ENCODE measurements at places on chromosomes 2 and 18. TPM values are rescaled to one million over a fixed set of nuclear protein-coding genes. Genes with fewer than 3 reads are reported as not detected.

DNA sequence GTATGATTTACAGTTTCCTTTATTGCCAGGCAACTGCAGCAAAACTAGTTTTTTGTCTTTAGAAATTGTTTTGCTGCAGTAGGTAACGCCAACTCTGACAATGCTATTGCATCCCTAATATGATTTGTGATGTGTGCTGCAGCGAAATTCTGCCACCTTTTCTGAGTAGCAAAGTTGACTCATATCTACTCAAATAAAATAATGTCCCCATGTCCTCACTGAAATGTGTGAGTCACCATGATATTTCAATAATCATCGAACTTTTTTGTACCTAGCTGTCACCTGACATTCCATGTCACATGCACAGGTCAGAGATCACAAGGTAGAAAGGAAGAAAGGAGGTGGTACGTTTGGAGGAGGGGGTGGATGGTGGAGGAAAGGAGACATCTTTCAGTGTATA is 205.0 kb downstream of the RAD51AP2 start:
- DNase-seq = no peak

The FBXO15 gene
- 2.1 TPM for total RNA-seq

GRCh38 chr2:134334542-134335353 is 80.9 kb downstream of the MGAT5 start:
- no peak for DNase-seq

DNA sequence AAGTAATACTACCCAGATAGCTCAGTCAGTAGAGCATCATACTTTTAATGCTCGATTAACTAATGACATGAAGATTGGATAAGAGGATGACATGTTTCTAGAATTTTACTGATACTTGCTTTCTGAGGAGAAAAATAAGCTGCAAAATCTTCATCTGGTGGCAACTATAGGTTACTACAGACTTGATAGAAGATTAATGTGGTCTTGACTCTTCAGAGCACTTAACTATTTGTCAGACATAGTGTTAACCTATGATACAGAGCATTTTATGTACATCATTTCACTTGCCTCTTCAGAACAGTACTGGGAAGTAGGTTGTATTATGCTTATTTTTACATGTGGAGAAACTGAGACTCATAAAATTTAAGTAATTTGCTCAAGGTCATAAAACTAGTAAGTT is 83.9 kb downstream of the UBR3 start:
- DNase-seq = no peak

DNA sequence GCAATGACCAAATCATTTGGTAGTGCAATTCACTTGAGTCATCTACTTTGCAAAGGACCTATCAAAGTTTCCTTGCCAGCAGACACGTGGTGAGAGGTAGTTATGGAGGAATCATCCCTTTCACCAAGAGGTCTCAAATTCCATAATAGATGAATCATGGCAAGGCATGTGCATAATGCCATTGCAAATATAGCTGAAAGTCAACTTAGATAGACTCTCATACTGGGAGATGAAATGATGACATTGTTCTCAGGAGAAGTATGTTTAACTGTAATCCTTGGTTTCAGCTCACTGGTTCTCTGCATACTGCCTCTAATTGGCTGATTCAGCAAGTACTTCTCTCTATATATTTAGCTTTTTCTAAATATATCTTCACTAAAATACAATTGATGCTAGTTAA is 57.2 kb downstream of the CALCRL start:
- no peak for DNase-seq

DNA sequence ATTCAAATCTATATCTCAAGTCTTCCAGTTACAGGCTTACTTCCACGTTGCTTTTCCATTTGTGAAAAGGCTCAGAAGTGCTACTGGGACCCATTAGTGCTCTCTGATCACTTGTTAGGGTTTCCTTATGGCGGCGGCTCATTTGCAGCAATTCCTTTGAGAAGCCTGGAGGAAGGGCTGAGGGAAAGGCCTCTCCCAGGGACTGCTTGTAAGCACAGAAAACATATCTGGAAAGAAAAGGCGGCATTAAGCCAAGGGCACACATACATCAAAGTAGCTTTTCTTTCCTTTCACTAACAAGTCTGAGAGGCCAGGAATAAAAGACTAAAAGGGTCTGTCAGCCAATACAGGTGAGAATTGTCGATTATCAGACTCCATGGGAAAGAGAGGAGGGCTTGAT is 39.4 kb upstream of the ITGB6 start:
- DNase-seq = no peak

GRCh38 chr2:88737385-88737784 is 45.9 kb downstream of the RPIA start:
- DNase-seq = no peak

DNA sequence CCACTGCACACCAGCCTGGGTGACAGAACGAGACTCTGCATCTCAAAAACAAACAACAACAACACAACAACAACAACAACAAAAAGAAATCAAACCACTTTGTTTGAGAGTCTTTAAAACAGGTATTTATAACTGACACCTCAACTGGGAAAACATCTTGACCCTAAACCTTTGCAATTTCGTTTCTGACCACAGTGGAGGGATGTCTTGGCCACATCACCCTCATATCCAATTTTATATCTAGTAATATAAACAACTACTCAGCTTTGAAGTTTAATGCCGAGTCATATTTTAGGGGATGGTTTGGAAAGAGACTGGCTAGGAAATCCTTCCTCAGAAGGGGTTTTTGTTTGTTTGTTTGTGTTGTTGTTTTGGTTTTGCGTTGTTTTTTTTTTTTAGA is 37.8 kb upstream of the RMDN2 start:
- no peak for DNase-seq

Measured in activated CD8-positive, alpha-beta T cell treated with anti-CD3 and anti-CD28 coated beads for 36 hours (primary cell).